Fibroblast of gingiva (primary cell): ENCODE measurements at places on chromosomes 11 and 22.

DNA sequence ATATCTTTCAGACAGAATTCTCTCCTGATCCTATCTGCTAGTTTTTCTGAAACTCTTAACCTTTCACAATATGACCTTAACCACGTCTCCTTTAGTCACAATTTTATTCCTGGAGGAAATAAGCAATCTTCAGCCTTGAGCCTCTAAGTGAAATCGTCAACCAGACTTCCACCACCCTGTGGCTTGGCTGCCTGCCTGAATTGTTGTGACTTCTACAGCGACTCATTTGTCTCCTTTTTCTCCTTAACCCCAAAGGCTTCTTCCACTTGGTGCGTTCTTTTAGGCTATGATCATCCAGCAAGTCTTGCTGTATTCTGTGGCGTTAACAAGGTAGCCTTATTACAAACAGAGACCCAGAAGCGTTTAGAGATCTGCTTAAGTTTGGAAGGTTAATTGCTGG lies 535.1 kb upstream of the ARHGAP42 start:
- no peak for DNase-seq

DNA sequence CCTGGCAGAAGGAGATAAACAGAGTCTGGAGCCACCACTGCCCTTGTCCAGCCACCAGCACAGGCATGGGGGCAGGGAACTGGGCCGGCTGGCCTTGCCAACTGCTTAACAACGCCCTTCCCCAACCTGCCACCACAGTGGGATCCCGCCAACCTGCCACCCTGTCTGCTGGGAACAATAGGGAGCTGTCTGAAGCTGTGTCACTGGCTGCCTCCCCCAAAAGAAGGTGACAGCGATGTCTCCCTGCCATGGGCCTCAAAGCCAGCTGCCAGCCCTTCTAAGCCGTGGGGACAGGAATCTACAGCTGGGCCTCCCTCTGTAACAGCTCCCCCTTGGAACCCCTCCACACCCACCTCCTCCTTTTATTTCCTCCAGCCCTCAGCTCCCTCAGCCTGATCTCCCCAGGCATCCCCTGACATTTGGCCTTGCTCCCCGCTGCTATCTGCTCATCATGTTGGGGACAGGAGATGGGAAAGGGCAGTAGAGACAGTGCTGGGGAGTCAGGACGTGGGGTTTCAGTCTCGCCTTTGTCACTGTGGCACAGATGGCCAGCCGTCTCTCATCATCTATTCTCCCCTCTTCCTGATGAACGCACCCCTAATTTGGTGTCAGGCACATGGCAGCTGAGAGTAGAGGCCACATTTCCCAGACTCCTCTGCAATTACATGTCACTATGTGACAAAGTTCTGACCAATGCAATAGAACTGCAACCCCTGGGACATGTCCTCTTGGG lies 51.3 kb upstream of the PRDM11 start:
- no peak for DNase-seq

DNA sequence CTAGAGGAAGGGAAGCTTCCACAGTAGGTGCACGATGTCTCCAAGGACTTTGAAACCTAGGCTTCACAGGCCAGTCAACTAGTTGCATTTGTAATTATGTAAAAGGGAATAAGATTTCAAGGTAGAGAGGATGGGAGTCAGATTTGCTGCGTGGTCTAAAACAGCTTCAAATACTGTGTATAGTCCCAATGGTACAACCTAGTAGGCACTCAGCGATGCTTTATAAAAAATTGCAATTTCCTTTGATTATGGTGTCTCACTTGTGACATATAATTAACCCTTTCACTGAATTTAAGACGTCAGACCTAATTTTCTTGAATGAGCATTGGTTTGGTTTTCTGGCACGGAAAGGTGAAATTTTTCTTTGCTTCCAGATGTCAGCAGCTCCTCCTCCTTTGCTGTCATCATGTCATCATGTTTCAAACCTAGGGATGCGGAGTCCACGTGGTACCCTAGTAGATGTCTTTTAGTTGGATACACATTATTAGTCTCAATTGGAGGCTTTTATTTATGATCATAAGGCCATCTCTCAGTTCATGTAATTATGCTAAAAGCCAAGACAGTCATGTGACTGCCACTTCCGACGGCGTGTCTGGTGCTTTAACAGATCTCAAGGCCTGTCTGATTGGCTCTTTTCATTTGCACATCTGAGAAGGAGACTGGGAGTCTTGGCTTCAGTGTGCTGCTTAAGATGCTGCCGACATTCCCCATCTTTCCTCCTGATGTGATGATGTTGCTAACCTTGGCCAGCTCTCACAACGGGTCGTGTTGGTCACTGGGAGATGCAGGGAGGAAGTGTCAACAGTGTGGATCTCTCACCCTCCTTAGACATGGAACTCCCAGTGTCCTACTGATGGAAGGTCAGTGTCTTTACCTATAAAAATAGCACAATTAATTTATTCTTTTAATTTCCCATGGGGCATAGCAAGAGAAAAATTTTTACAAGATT lies 134.0 kb downstream of the HIPK3 start:
- DNase-seq: no peak

DNA sequence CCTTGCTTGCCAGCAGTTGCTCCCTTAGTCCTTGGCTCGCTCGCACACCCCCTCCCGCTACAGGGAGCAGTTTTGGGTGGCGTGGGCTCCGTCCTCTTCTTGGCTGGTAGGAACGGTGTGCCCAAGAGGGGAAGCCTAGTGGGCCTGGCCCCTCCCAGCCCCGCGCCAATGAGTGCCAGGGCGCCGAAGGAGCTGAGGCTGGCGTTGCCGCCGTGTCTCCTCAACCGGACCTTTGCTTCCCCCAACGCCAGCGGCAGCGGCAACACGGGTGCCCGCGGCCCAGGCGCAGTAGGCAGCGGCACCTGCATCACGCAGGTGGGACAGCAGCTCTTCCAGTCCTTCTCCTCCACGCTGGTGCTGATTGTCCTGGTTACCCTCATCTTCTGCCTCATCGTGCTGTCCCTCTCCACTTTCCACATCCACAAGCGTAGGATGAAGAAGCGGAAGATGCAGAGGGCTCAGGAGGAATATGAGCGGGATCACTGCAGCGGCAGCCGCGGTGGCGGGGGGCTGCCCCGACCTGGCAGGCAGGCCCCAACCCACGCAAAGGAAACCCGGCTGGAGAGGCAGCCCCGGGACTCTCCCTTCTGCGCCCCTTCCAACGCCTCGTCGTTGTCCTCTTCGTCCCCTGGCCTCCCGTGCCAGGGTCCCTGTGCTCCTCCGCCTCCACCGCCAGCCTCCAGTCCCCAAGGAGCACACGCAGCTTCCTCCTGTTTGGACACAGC lies 1.6 kb downstream of the C11orf87 start:
- no peak for DNase-seq

- peak; percentile 11 for DNase-seq
Measured at GRCh38 chr22:28560046-28560742, 119.4 kb downstream of the TTC28 start.

GRCh38 chr11:32894149-32894827 lies 1.7 kb downstream of the QSER1 start:
- DNase-seq: peak; percentile 62
